ENCODE measurements at places on chromosomes 6 and 20. TPM values are rescaled to one million over a fixed set of nuclear protein-coding genes. Genes with fewer than 3 reads are reported as not detected.

OXT gene
- total RNA-seq: not detected

EYA4 gene
- total RNA-seq: 1.7 TPM

LBP gene
- 0.25 TPM for total RNA-seq

FAM217A gene
- total RNA-seq: not detected

SNAI1 gene
- 1.9 TPM for total RNA-seq

DDX43 gene
- total RNA-seq: not detected

Measured in dorsolateral prefrontal cortex (tissue), 122 donors.